ENCODE measurements at places on chromosomes 5 and 9.

GRCh38 chr9:114372921-114373448, 14.8 kb downstream of the AKNA start:
- peak; percentile 85 for DNase-seq

- no peak for DNase-seq
Observed at GRCh38 chr9:134616341-134616740, 25.3 kb upstream of the COL5A1 start.

- DNase-seq = no peak
Observed at GRCh38 chr5:126954981-126955380, 75.4 kb downstream of the MARCHF3 start.

DNA sequence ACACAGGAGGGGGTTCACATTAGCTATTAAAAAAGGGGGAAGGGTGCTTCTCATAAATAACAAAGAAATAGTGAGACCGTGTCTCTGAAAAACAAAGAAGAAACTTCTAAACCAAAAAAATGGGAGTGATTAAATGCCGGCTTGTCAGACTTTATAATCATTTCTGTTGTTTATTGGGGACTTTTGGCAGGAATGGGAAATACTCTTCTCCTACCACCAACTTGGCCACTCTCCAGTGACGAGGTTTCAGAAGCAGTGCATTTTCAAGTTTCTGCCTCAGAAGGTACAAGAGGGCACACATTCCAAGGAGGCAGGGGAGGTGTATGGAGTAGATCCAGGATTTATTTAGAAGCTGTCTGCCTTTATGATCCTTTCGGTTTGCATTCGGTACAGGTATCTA, 46.2 kb downstream of the LIX1 start:
- no peak for DNase-seq

DNA sequence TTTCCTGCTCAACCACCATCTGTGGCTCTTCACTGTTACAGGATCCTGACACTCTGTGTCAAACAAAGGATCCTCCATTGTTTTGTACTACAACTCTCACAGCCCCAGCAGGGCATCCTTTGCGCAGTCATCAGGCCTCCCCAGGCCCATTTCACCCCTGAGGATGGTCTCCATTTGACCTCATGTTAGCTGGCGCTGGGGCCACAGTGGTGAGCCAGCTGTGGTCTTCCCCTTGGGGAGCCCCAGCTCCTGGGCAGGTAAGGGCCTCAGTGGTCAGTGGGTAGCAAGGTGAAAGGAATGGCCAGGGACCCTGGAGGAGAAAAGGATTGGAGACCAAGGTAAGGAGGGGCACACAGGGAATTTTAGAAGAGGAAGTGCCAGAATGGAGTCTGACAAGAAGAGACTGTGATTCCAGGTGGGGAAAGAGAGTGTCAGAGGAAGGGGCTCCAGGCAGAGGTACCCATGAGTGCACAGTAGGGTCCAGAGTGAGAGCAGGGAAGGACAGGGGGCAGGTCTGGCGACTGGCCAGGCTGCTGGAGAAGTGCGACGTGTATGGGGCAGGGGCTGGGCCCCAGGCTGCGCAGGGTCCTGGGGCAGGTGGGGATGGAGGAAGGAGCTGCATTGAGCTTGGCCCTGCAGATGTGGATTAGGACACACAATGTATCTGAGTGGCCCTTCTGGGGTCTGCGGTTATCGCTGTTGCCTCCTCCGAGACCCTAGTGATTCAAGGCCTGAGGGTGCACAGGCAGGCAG, 109.9 kb downstream of the PHF2 start:
- DNase-seq = no peak

DNA sequence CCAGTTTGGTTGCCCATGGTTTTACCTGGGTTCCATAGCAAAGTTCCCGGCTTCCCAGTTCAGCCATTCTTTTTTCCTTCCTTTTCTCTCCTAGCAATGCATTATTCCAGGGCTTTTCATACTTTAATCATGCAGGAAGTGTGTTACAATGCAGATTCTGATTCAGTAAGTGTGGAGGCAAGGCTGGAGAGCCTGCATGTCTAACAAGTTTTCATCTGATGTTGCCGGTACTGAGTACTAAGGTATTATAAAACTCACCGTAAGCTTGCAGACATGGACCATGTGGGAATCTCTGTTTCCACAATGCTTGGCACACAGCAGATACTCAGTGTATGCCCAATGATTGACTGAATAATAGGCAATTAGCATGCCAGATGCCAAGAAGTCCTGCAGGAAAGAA, 102.9 kb upstream of the SHB start:
- no peak for DNase-seq

DNA sequence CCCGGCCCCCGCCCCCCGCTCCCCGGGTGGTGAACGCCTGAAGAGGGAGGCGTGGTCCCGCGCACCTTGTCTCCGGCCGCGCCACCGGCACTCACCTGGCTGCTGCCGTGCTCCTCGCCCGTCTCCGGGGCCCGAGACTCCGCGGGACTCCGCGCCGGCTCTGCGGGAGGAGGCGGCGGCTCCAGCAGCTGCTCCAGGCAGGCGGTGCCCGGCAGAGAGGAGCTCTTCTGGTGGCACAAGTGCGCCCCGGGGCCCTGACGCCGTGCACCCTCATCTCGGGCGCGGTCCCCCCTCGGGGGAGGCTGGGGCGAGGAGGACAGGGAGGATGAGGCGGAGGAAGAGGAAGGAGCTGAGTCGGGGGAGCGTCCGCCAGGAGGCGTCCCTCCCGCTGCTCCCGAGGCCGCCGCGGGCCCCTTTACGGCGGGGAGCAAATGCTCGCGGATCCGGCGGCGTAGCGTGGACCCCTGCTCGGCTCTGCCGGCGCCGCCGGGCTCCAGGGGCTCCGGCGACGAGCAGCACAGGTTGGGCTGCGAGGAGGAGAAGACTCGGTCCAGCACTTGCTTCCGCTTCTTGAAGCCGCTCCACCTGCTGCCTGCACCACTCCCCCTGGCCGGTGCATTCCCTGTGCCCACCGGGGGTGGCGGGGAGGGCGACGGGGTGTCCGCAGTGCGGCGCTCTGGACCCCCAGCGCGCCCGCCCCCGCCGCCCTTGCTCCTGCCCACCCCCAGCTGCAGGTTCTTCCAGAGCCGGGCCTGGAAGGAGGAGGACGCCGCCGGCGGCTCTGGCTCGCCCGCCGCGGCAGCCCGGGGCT, 928 bp downstream of the MCTP1 start:
- no peak for DNase-seq

DNA sequence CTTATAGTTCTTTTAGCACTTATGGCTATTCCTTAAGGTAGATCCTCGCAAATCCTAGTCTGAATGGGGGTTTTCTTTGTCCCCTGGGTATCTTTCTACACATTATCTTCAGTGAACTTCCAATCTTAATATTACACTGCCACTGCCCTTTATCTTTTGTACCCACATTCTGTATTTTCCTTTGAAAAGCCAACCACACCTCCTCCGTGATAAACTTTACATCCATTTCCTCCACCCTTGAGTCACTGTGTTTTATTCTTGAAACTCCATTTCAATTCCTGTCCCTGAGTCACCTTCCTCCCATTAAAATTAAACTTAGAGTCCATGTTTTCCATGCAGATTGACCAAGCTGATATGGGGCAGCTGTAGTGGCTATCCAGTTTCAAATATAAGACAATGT, 43.2 kb upstream of the RICTOR start:
- DNase-seq = no peak

DNA sequence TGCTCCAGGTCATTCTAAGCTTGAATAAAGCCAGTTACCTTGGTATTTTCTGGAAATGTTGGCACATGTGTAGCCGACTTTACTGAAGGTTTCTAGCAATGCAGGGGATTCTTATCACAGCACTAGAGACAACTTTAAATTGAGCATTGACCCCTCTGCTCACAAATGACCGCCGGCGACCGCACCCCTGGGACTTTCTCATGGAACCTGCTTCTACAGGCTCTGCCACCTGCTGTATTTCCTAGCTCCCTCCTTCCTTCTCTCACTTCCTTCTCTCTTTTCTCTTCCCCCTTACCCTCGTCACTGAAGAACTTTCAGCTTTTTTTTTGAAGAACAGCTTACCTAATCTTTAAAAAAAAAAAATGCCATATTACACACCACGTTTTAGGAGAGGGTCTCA, 30.9 kb upstream of the DAB2 start:
- no peak for DNase-seq

DNA sequence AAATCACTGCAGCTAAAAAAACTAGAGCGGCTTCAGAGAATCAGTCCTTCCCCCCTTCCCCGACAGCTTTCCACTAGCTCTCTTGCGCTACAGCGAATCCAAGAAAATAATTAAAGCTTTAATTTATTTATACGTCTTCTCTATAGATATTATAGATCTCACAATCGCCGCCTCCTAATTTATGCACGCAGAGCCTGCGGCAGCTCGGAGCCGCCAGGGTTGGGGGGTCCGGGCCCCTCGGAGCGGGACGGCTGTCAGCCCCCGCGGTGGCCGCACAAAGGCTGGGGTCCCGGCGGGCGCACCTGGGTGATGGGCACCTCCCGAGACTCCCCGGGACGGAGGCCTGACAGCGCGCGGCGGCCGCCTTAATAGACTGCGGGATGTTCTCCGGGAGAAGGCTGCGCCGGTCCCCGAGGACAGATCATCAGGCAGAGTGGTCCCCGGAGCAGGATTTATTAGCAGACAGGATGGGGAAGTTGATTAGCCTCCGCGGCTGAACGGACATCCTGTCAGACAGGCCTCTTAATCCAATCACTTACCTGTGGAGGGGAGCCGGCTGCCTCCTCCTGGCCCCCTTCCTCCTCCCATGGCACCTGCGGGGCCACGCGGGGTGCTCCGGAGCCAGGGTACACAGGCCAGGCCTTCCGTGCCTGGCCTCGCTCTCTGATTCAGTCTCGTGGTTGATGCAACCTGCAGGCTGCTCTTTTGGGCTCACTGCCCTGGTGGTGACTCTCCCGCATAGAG, 166.8 kb downstream of the MELK start:
- DNase-seq = no peak

DNA sequence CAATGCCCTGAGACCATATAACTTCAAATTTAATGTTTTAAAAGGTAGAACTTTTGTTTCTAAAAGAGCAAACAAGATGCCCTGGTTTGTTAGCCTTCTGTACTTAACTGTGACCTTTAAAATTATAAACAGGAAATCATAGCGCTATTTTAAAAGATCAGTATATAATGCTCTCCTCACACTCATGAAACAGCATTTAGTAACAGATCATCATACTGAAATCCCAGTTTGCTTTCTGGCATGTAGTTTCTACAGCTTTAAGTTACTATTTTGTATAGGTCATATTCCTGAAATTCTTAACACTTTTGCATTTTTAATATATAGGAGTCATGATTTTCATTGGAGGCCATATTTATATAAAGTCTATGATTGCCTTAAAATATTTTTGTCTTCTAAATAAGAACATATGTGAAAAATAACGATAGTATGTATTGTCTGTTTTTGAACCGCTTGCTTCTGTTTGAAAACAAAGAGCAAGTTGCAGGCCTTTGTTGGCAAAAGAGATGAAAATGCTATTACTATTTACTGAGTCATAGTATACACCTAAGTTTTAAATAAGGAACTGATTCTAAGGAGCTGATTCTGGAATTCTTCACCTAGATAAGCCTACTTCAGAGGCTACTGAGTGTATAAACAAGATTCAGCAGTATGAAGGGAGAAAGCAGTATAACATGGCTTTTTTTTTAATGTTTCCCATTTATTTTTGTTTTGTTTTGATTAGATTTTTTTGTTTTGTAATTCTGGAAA, 20.5 kb downstream of the SRFBP1 start:
- DNase-seq = no peak

DNA sequence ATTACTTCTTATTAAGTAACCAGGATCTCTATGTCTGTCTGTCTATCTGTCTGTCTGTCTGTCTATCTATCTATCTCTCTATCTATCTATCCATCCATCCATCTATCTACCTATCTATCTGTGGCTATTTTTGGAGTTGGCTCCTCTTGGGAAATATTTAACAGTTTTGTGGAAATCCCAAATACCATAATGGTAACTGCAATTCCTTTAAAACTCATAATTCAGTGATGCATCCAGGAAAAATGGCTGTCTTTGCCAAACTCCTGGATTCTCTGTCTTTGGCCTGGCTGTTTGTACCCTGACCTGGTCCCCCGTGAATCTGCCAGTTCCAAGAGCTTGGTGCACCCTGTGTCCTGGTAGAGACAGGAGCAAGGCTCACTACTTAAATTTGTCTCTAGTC, 197.0 kb downstream of the PCSK1 start:
- no peak for DNase-seq

DNA sequence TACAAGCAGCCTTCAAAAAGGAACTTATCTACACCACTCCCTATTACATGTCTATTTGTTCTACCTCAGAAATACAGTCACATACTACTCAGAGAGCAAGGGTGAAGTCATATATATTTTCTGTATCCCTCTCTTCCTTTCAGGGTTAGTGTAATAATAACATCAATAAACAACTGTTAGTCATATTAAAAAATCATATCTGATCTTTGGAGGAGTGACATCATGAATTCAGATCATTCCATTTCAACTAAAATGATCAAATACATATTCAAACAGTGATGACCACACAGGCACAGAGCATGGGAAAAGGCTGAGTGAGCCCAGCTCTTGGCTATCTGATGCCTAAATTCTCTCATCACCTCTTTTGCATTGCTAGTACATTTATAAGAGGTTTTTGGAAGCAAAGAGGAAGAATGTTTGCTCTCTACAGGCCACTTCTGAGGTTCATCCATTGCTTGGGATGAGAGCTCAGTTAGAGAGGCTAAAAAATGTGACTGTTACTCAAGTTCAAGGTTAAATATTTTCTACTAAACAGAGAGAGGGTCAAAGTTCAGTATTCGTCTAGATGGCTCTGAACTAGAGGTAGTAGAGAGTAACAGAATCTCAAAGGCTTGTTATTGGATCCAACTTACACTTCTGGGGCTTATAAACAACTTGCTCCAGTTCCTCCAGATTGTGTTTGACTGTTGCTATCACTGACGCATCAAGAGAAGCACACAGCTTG, 39.0 kb downstream of the RIGI start:
- DNase-seq = no peak

DNA sequence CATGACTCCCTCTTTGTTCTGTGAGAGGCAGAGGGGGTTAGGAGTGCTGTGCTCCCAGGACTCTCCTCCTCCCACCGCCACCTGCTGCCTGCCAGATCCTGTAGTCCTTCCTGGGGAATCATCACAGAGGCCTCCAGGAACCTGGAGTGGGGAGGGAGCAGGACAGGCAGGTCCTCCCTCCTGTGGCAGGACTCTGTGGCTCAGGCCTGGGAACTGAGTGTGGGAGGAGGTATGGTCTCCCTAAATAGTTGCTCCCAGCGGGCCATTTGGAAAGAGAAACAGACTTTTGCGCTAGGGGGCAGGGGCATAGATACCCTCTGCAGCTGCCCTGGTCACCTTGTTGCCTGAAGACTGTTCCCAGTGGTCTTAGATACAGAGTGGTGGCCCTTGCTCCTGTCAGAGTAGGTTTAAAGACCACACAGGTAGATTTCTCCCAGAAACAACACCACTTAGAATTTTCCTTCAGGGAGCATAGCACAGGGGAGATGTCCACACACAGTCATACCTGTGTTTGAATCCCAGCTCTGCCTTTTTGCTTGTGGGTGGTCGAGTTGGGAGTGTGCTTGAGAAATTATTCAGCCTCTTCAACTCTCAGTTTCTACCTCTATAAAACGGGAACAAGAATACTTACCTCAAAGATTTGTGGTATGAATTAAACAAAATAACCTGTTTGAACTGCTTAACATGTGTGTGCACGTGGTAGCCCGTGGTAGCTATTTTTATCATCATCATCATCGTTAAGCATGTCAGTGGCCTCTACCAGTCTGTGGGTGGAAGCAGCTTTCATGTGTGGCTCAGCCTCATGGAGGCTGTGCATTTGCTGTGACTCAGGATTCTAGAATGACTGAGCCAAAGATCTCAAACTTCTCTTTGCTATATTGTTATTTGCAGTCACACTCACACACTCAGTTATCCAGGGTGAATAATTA, 55.8 kb downstream of the SLC22A5 start:
- DNase-seq = peak; percentile 68

- no peak for DNase-seq
Observed at GRCh38 chr9:76877961-76878360, 28.0 kb downstream of the PRUNE2 start.

Data from activated naive CD4-positive, alpha-beta T cell treated with anti-CD3 and anti-CD28 coated beads, Interleukin-2, amount 50 U/mL, for 72 hours (primary cell).